ENCODE measurements at places on chromosomes 16 and 17.

DNA sequence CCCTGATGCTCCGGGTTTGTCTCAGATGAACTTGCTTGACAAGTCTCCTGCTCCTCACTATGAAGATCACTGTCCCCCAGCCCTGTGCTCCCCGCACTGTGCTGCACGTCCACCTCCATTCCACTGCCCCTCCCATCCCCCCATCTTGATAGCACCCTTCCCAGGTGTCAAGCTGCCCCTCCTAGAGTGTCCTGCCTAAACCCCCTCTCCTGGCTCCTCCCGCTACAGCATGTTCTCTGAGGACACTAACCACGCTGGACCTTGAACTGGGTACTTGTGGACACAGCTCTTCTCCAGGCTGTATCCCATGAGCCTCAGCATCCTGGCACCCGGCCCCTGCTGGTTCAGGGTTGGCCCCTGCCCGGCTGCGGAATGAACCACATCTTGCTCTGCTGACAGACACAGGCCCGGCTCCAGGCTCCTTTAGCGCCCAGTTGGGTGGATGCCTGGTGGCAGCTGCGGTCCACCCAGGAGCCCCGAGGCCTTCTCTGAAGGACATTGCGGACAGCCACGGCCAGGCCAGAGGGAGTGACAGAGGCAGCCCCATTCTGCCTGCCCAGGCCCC, 18.5 kb downstream of the DEXI start:
- DNase-seq = no peak

DNA sequence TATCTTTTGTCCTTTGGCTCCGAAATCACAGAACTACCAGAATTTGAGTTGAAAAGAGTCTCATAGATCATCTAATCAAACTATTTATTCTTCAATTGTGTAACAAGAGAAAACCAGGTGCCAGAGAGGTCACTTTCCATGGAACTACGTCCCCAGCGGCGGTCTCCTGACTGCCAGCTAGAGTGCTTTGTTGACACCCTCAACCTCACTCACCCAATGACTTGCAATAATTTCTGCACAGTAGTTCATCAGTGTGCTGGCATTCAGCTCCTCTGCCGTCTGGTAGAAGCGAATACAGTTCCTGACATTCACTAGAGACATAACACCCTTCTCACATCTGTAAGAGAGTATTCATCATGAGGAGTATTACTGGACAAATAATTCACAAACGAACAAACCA, 54.2 kb downstream of the ANKFY1 start:
- DNase-seq = no peak

- no peak for DNase-seq
These were observed 8.7 kb downstream of the CAMTA2 start for GRCh38 chr17:4978726-4979125.

DNA sequence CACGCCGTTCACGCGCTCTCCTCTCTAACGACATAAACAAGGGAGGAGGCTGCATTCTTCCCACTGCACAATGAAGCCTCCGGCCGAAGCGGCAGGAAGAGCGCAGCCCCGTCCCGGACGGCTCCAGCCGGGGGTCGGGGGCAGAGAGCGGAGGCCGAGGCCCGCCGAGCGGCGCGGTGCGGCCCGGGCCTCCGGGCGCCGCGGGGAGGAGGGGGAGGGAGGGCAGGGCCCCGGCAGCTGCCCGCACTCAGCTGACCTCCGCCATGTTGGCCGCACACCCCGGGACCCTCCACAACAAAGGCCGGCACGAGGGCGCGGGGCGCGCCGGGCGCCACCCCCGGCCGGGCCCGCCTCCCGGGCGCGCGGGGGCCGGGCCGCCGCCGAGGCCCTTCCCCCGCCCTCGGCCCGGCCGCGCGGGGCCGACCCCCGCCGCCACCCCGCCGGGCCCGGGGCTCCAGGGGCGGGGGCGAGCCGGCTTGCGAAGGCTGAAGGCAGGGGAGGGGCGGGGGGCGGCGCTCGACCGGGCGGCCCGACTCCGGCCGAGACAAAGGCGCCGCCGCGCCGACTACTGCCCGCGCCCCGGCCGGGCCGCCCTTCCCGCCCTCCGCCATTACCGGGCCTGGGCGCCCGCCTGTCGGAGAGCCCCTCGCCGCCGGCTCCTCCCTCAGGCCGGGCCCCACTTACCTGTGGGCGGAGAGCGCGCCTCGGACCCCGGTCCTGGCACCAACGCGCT, 527 bp downstream of the SIAH1 start:
- DNase-seq = peak; percentile 62

GRCh38 chr17:73841431-73842060, 197.3 kb upstream of the SDK2 start:
- peak; percentile 72 for DNase-seq

DNA sequence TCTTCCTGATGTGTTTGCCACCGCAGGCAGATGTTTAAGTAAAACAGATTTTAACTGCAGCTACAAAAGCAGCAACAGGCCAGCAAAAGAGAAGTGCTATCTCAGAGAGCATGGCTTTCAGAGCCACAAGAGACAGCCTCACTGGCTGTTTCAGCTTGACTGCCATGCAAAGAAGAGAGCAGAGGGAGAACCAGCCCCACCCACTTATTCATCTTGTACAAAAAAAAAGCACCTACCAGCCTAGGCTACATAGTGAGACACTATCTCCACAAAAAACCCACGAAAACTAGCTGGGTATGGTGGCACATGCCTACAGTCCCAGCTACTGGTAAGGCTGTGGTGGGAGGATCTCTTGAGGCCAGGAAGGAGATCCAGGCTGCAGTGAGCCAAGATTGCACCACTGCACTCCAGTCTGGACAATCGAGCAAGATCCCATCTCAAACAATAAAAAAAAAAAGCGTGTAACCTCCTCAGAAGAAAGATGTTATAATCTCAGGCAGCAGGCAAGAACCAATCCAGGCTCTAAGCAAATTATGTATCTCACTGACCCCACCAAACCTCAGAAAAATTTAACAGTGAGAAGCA, 30.0 kb downstream of the STH start:
- no peak for DNase-seq

GRCh38 chr16:1651974-1652312, 26.1 kb upstream of the JPT2 start:
- no peak for DNase-seq

GRCh38 chr16:21083729-21084268, 66.8 kb downstream of the DNAH3 start:
- peak; percentile 80 for DNase-seq

- no peak for DNase-seq
These were observed 157.6 kb downstream of the CPPED1 start for GRCh38 chr16:12646098-12646489.

DNA sequence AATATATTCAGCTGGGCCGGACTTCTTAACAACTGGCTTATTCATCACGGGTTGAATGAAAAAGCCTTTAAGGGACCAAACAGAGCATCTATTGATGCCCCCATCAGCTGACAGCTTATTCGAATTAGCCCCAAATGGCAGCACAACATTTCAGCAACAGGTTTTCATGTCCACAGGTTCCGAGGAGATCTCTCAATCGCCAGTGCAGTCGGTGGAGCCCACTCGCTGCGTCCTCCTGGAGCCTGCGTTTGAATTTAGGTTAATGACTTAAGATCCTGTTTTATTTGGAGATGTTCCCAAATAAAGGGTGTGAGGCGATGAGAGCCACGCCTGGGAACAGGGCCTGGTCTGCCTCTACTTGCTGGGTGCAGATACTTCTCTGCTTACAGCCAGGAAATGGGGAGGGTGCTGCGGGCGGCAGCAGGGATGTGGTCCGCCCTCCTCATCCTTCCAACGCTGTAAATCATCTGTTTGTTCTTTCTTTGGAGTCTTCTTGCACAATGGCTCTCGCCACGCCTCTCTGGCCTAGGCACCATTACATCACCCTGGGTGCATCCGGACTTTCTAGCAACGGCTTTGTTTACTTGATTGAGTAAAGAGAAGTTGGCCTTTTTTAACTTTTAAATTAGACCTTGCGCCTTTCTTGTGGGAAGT, 22.6 kb downstream of the NDE1 start:
- DNase-seq = peak; percentile 100

- DNase-seq = no peak
These were observed 13.2 kb downstream of the DYNLRB2 start for GRCh38 chr16:80554033-80554432.

DNA sequence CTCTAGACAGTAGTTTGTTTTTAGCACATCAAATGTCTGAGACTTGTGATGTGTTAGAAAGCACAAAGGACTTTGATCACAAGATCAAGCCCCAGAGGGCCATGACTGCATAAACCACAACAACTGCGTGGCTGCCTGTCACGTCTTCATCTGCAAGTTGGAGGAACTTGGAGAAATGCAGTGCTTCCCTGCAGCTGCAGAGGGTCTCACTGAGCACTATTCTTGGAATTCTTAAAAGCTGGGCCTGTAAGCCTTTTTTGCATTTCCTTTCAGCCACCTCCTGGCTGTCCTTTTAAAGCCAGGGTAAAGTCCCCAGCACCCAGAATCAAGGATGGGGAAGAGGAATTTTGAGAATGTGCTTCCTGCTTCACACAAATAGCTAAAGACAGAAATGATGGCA, 431.3 kb downstream of the MAF start:
- no peak for DNase-seq

DNA sequence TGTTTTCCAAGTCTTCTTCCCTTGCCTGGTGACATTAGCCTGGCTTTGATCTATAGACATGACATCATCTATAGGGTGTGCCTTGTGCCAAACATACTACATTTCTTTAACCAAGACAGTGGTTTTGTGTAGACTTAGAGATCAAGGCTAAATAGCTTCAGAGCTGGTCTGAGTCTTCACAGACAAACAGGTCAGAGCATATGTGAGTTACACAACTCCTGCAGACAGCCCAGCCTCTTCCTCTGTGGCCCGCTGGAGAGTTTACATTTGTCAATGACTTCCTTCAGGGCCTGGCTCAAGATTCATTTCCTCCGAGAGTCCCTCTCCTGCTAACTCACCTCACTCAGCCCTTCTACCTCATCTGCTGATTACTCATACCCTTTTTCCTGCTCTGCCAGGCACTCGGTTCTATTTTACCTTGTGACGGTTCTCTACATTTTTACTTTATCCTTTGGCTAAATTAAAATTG, 73.1 kb upstream of the TANC2 start:
- peak; percentile 53 for DNase-seq

- DNase-seq = no peak
These were observed 229.8 kb downstream of the KATNIP start for GRCh38 chr16:27779641-27780164.

DNA sequence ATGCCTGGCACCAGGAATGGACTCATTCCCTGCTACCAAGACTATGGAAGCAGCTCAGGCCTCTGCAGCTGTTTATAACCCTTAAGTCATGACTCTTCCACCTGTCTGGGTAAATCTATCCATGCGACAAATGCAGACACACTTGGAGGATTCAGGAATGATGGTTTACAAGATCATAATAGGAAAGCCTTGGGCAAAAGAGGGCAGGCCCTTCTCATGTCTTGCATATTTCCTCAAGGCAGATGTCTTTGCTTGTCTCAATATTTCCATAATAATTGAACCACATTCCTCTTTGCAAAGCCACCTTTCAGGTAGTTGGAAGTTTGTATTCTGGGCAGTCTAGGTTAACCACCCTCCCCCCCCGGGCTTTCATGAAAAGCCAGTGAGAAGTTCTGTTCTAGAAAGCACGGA, 884 bp upstream of the JPT1 start:
- DNase-seq = no peak

DNA sequence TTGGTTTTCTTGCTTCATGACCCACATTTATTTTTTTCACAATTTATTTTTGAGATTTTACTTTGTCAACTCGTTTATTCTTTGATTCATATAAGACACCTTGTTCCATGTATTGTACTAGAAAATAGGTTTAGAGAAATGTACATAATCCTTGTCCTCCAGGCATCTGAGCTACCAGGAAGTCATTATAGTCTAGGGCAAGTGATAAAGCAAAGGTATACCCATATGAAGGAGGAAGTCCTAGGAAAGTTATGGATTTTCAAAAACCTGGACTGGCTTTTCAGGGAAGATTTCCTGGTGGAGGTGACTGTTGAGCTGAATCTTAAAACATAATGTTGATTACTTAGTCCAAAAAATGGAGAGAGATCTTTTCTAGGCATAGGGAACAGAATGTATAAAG, 98.8 kb upstream of the SHISA6 start:
- DNase-seq = no peak

DNA sequence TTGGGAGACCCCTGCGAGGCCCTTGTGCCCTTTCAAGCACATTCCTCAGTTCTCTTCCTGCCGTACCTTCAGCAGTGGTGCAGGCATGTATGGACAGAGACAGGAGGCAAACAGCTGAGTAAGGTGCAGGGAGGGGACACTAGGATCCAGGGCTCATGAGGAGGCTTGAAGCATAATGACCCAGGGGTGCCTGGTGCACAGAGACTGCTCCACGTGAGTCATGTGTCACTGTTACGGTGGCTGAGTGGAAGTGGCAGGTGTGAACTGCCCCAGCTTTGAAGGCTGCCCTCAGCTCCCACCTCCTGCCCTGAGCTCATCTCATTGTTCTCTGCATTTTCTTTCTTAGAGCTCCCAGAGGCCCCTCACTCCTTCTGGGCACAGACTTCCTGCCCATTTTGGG, 124.8 kb downstream of the NTN1 start:
- no peak for DNase-seq

DNA sequence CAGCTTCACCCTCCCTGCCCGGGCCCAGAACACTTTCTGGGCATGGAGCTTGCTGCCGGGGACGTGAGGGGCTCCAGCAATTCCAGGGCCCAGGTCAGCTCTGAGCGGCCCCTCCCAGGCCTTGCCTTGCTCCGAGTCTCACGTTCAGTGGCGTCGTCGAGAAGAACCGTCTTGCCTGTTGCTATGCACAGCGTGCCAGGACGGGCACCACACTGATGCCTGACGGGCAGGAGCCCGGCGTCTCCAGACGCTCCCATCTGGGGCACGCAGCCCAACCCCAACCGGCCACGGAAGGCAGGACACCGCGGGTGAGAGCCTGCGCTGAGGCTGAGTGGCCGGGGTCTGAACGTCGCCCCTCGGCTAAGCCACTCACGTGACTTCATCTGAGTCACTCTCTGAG, 27.1 kb downstream of the TIMM22 start:
- DNase-seq = no peak

GRCh38 chr16:56841233-56841632, 23.8 kb upstream of the SLC12A3 start:
- no peak for DNase-seq

- DNase-seq = no peak
These were observed 51.0 kb upstream of the PIRT start for GRCh38 chr17:10888858-10889257.

- no peak for DNase-seq
These were observed 105.8 kb downstream of the SOCS1 start for GRCh38 chr16:11150190-11150589.

Measured in NCI-H510A treated with DMSO at 0.1 percent for 48 hours (cell line).